Activated T-helper 17 cell treated with anti-CD3 and anti-CD28 coated beads, Interleukin-2, amount 50 U/mL, for 72 hours (primary cell): ENCODE measurements at places on chromosomes 16 and 17. TPM values are rescaled to one million over a fixed set of nuclear protein-coding genes. Genes with fewer than 3 reads are reported as not detected.

The ARHGDIG gene
- total RNA-seq = not detected

GRCh38 chr16:50092891-50093290 lies 27.1 kb downstream of the HEATR3 start:
- no peak for ATAC-seq

DNA sequence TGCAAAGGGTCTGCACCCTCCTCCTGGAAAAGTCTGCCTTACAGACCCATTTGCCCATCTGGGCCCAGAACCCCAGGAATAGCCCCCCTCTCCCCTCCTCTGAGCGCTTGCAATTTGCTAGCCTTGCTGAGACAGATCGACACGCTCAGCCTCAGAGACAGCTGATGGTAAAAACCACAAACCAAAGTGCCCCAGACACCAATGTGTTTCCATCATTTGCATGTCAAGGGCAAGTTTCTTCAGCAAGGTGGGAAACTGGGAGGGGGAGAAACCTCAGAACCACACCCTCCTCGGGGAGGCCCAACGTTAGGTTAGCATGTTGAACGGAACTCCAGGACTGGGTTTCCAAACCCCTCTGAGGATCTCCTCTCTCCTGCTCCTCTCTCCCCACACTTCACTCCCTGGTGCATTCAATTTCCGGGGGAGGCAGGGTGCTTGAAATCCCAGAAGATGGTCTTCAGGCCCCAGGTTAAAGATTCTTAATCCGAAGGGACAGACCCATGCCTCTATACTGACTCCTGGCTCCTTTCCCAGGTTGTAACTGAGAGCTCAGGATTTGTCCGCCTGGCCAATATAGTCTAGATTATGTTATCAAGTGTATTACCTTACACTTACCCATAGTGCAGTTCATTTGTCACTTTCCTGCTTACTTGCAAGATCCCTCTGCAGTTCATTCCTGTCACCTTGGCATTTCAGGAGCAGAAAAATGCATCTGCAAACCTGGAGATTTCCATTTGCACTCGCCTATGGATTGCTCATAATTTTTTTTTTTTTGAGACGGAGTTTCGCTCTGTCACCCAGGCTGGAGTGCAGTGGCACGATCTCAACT lies 1.3 kb upstream of the CUEDC1 start:
- ATAC-seq = peak; percentile 61

- ATAC-seq = no peak
Measured at GRCh38 chr16:64165368-64165767, 956.5 kb downstream of the CDH11 start.

DNA sequence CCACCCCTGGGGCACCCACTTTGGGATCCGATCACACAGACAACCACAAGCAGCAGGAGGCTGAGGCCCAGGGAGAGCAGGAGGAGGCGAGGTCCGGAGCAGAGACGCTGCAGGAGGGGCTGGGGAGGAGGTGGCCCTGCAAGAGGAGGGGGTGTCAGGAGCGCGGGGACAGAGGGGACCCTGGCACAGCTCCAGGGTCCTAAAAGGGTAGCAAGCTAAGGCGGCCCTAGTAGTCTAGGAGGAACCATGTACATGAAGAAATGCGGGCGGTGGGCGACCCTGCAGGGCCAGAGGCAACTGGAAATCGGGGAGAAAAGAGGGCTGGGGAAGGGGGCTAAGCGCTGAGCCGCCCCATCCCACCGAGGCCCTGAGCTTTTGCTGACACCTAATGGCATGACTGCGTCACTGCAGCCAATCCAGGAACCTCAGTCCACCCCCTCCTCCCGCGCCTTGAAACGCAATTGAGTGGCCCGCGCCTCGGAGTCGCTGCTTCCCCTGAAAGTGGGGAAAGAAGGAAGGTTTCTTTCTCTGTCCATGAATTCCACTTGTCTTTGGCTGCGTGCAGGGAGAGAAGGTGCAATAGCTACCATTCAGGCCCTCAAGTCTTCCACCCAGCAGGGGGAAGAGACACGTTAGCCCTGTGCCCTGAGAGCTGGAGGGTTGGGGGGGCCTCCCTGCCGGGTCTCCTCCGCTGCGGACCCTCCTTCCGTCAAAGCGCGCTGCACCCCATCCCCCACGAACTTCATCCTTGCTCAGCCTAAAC lies 1.8 kb downstream of the ASGR1 start:
- peak; percentile 74 for ATAC-seq

GRCh38 chr17:21375162-21375560 lies 996 bp upstream of the KCNJ12 start:
- no peak for ATAC-seq

DNA sequence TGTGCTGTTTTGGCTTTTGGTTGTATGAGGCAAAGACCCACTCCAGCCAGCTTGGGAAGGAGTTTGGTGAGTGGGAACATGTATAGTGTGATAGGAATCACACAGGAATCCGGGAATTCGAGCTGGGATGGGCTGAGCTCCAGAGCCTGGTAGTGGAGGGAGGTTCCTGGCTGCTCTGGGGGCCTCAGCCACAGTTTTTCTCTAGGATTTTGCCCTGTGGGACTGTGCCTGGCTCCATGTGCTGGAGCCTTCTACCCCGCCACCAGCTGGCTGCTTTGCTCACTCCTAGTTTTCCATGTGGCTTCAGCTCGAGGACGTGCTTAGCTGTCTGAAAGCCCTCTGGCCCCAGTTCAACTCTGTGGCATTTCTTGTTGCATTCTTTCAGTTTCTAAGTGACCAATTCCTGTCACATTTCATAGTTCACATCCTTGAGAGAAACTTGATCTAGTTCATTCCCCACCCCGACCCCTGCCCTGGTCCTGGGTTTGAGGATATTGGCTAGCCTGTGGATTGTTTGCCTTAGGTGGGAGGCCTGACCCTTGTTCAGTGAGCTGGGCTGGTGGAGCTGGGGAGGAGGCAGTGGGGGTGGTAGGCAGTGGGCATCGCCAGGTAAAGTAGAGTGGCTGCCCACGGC lies 5.0 kb downstream of the SEC14L1 start:
- ATAC-seq = peak; percentile 46

GRCh38 chr17:77478281-77478680 lies 337.5 kb downstream of the SEC14L1 start:
- no peak for ATAC-seq

- ATAC-seq = no peak
Measured at GRCh38 chr17:68334393-68334792, 43.1 kb downstream of the ARSG start.

The KCNJ18 gene
- not detected for total RNA-seq
